ENCODE measurements at places on chromosomes 4 and X.

DNA sequence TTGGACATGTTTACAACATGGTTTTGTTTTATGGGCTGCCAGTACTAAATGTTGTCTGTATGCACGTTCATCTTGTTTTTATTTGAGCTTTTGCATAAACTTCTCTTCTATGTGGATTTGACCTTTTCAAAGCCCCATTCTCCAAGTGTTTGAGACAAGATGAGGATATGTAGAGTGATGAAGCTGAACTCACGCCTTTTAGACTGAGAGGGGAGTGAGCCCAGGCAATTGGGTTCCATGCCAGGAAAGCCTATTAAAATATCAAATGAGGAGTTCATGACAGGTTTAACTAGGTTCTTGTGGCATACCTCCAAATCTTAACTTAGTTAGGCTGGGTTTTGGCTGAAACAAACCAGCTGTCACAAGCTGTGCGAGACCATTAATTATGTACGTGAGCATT, 170.4 kb upstream of the LDB2 start:
- no peak for DNase-seq

DNA sequence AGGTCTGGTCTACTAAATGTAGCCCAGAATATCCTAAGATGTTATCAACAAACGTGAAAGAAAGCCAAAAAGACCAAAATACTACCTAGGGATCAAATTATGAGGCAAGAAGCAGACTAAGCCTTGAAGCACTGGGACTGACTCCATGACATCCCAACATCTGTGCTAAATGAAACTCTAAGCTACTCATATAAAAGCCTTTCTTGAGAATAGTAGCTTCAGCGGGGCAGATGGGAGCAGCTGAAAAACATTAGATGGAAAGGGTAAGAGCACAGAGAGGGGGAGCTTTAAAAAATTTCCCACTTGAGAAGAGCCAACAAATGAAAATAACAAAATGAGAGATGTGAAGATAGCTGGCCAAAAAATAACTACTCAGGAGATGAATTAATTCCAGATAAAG, 81.7 kb downstream of the MAD2L1 start:
- DNase-seq, result no peak

DNA sequence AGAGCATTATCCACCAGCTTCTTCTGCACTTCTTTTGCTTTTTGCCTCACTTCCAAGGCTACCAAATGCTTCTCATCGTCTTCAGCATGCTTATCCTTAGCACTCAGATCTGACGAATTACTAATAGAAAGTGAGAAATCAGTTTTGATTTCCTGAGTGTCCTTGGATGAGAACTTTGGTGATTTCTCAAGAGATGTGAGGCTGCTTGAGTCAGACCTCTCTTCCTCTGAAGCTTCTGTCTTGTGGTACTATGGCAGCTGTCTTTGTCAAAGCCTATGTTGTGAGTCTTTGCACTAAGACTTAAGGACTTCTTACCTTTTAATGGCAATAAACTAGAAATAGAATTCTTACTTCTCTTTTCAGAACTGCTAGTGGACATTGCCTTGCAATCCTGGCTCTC, 169.9 kb downstream of the CPE start:
- no peak for DNase-seq

- no peak for DNase-seq
Observed at GRCh38 chr4:23916282-23916681, 26.4 kb upstream of the PPARGC1A start.

DNA sequence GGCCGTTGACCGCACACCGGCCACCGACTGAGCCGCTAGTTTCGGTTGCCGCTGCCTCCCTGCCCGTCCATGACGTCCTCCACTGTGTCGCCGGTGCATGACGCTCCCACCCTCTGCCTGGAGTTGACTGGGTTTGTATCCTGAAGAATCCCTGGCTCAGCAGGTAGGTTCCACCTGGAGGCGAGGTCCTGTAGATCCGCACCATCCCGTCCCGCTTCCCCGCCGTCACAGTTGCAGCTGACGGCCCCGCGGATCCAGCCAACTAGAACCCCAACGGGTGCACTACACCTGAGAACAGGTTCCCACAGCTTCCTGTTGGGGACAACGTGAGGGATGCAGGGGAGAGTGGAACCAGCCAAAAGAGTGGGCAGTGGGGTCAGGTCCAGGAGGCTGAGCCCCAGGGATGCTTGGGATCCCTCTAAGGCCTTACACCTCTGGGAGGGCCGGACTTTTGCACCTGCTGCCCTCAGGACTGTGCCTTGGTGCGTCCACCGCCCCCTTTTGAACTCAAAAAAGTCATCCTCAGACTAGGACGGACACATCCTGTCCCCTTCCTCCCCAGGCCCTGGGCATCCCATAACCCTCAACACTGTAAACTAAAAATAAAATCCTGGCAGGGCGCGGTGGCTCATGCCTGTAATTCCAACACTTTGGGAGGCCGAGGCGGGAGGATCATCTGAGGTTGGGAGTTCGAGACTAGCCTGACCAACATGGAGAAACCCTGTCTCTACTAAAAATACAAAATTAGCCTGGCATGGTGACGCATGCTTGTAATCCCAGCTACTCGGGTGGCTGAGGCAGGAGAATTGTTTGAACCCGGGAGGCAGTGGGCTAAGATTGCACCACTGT, 1.1 kb upstream of the SLBP start:
- no peak for DNase-seq

Data from AG04449 (cell line).